MCF 10A (cell line): ENCODE measurements at places on chromosomes 4 and X. TPM values are rescaled to one million over a fixed set of nuclear protein-coding genes. Genes with fewer than 3 reads are reported as not detected.

Gene SYTL4
- 1.9 and 2.1 TPM in 2 replicates for total RNA-seq

GRCh38 chrX:43618366-43619205, 37.5 kb upstream of the MAOA start:
- no peak for DNase-seq

DNA sequence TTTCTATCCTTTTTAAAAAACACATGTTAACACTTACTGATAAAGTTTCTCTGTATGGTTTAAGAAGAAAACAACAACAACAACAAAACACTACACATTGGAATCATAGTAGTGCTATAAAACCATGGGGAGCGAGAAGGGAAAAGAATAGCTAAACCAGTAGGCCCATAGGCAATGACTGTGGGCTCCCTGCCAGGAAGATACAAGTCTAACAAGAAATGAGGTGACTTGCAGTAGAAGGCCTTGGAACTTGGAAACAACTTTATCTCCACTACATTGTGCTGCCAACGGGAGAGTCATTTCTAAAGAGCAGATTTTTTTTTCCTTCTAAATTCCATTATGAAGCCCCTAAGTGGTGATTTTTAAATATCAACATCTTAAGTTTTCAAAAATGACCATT, 78.0 kb downstream of the GPC4 start:
- no peak for DNase-seq

GRCh38 chr4:184807797-184808712, 17.7 kb downstream of the ACSL1 start:
- peak; percentile 81 for DNase-seq

GRCh38 chr4:25358515-25359275, 18.4 kb upstream of the ANAPC4 start:
- peak; percentile 88 for DNase-seq

DNA sequence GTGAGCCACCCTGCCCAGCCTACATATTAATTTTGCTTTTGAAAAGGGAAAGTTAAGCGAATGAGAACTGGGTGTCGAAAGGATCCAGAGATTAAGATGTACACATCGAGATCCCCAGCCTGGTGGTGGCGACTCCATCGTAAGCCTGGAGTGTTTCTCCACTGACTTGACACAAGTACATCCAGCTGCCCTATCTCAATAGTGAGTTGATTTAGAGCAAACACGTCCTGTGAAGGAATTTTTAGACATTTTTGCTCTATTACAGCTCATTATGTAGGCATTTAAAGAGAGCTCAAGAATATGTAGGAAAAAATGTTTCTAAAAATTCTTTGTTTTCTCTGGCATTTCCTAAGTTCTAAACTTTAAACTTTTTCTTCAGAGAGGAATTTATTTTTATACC, 11.7 kb upstream of the CLDN34 start:
- no peak for DNase-seq

DNA sequence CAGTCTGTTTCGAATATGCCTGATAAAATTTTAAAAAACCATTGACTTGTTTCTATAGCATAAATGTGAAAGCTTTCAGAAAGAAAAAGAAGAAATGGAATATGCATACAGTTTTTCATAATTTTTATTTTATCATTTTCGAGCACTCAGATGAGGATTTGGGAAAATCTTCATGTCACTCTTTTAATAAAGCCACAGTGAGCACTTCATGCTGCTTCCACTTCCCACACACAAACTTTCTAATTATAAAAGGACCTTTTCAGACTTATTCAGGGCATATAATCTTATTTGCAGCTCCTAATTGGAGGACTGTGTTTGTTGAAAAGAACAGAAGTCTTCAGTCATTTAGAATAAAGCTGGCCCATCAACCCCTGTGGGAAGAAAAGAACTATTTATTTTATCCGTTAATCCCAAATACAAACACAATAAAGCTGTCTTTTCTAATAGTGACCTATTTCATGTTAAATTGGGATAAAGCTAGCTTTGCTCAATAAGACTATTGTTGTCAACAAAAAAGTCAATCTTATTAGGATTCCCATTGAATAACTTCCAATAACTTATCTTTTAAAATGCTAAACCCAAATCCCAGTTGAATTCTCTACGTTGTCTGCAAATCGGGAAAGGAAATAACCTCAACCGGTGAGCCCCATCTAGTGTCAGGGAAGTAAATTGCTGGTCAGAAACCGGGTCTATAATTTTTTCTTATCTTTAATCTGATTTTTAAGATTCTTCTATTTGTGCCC, 211.5 kb downstream of the PDGFRA start:
- DNase-seq, result peak; percentile 49

Gene TGIF2LX
- total RNA-seq, result not detected in 2 replicates

- DNase-seq, result no peak
These were observed 27.7 kb downstream of the PAK3 start for GRCh38 chrX:111123606-111124179.

DNA sequence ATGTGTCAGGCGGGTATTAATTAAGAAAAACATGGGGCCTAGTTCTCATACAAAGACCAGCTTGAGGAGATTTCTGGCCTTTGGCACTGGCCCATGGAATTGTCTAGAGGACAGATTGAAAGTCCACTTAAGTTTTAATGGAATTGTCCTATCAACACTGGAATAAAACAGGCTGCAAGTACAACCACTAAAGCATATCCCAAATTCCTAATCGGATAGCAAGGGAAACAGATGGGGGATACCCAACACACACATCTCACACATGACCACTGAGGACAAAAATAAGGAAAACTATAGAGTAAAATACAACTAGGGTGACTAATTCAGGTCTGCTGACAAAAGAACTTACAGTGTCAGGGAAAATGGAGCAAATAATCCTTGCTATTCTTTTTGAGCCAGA, 167.8 kb downstream of the GASK1B start:
- no peak for DNase-seq

GRCh38 chr4:35461931-35462659, 782.2 kb downstream of the ARAP2 start:
- DNase-seq, result no peak

Gene NLRP2B
- not detected in 2 replicates for total RNA-seq

Gene AFM
- total RNA-seq, result not detected in 2 replicates

DNA sequence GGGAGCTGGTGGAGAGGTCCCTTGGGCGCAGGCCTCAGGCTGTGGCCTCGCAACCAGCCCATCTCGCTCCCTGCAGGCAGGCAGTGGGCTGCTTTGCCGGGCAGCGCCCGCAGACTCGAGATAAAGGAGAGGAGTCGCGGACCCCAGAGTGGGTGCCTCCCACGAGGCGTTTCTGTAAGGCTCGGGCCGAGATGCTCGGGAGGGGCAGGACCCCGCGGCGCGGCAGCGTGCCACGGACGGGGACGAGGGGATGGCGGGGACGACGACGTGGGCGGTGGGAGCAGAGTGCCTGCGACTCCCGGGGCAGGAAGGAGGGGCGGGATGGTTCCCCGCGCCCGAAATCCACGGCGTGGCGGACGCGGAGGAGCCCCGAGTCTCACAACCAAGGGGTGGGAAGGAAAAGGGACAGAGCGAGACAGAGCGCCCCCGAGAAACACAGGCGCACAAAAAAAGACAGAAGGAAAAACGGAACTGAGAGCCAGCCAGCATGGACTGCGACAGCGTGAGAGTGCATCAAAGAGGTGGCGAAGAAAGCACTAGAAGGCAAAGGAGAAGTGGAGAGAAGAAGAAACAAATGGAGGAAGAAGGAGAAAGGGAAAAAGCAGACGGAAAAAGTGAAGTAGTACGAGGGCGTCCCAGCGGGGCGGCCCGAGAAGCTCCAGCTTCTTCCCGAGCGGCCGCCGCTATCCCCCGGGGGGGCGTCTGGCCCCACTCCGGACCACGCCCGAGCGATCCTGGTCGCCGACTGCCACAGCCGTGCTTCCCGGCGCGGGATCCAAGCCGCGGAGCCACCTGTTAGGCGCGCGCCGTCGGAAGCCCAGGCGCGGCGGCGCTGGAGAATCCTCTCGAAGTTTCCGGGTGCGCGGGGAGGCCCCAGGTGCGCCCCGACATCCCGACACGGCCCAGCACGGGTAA, 1.5 kb downstream of the BEND4 start:
- DNase-seq, result no peak

Gene SMR3B
- not detected in 2 replicates for total RNA-seq

GRCh38 chr4:35025152-35025834, 1219.0 kb downstream of the ARAP2 start:
- DNase-seq, result no peak

DNA sequence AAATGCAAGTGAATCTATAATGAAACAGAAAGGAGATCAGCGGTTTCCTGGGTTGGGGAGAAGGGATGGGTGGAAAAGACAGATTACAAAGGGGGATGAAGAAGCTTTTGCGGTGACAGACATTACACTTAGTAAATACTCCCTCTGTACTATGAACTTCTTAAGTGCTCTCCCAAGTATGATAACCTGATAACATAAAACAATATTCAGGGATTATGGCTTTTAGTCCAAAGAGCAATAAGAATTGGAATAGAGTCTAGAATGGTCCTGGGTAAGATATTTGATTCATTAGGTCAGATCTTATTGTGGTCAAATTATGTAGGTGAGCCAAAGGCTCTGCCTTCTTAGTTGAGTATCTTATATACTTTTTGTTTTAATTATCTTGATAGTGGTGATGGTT, 9.2 kb downstream of the LRRC66 start:
- no peak for DNase-seq

DNA sequence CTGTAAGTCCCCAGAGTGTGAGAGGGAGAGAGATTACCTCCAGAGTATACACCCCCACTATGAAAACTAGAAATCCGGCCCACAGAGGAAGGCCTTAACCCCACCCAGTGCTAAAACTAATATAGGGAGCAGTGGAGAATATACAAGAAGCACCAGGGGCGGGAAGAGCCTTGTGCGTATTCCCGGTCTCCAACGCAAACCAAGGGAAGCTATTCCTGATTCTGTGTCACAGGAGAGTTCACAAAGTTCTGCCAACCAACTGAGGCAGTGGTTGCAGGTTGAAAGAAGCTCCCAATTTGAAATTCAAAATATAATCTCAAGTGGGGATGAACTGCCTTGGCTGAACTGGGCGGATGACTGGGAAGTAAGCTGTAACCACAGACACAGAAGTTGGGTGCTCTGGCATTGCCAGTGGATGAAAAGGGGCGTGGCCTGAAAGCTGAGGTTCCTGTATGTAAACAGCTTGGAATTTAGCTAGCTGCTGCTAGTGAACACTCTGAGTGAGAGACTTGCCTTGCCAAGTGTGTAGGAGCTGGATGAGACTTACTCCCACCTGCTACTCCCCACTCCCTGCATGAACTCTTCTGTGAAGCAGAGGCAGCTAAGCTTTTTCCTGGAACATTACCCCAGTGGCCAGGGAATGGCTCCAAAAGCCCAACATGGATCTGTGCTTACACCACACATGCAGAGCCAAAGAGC, 32.7 kb downstream of the ELF2 start:
- DNase-seq, result peak; percentile 65

GRCh38 chrX:68438575-68438974, 5.3 kb upstream of the OPHN1 start:
- DNase-seq, result peak; percentile 82

DNA sequence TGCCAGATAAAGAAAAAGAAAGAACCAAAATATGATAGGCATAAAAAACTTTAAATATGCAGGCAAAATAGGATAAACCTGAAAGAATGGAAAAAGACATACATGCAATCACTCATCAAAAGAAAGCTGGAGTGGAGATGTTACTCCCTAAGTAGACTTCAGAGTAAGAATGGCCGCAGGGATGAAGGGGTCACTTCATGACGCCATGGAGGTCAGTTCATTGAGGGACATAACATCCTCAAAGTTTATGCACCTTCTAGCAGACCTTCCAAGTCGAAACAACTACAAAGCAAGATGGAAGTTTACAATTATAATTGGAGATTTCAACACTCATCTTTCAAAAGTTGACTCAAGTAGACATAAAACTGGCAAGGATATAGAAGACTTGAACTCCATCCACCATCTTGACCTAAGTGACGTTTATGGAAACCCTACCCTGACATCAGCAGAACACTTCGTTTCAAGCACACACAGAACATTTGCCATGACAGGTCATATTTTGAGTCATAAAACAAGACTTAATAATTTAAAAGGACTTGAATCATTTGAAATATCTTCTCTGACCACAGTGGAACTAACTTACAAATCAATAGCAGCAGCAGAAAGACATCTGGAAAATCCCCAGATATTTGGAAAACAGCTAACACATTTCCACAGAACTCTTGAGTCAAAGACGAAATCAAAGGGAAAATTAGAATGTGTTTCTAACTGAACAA, 106.0 kb upstream of the LRPAP1 start:
- no peak for DNase-seq

- no peak for DNase-seq
These were observed 1.3 kb downstream of the CHST7 start for GRCh38 chrX:46574774-46575381.

- DNase-seq, result no peak
These were observed 105.5 kb upstream of the PSAPL1 start for GRCh38 chr4:7540206-7540605.

DNA sequence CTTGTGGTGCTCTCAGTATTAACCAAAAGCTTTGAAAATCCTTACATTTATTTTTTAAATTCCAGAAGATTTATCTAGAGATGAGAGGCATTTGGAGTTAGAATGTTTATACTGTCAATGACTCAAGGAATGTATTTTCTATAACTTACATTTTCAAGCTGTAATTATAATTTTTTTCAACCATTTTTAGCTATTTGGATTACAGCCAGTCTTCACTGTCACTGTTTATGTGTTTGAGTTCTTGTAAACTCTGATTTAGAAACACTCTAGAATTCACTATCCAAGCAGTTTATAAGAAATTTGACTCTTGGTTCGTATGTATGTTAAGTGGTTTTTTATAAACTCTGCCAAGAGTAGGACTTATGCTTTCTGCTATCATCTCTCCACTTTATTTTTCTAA, 36.7 kb upstream of the GUCY1A1 start:
- DNase-seq, result peak; percentile 17

- no peak for DNase-seq
These were observed at the start of gene CLDN34 for GRCh38 chrX:9966775-9967408. Gene CLDN34 (plus strand): TSS chrX:9967358. CDS start chrX:9967358, 0 bp downstream.

DNA sequence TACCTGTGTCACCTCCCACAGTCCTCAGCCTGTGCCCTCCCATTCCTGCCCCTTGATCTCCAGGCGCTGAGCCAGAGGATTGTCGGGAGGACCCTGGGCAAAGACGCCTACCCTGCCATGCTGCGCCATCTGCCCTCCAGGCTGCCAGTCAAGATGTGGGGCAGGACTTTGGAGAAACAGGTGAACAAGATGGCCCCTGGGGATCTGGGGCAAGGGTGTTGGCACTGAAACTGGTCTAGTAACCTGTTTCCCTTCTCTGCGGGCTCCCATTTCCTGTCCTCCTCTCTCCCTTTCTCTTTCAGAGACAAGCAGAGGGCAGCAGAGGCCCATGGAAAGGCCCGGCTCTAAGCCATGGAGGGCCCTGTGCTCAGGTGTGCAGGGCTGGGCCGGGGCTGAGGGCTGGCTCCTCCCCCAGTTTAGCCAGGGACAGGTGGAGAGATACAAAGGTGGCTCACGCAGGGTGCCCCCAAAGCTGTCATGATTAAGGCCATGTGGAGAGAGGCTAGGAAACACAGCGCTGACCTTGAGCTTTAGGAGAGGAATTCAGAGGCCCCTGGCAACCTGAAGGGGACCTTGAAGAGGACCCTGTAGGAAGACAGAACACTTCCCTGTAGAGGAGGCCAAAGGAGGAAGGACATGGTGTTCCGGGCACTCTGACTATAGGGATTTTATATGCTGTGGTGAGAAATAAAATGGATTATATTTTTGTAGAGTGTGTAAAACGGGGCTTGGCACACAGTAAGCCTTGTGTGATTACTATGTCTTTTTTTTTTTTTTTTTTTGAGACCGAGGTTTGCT, at the start of gene GLOD5:
GLOD5 (plus strand) TSS at position 74 of the 798 bp plus-strand sequence; CDS start at position 118, 44 bp downstream.
- DNase-seq, result peak; percentile 69

Gene STARD8
- 0.37 and 1.0 TPM in 2 replicates for total RNA-seq

GRCh38 chr4:159555873-159556272, 453.0 kb downstream of the RAPGEF2 start:
- no peak for DNase-seq

Gene SPANXC
- not detected in 2 replicates for total RNA-seq
